Stimulated activated naive CD8-positive, alpha-beta T cell treated with anti-CD3 and anti-CD28 coated beads, Interleukin-15, Interleukin-2, amounts not matched to agents 100 U/mL and 50 U/mL, for 24 hours (primary cell): ENCODE measurements at places on chromosomes 2 and 18.

- DNase-seq: peak; percentile 6
Measured at GRCh38 chr2:58569475-58570185, 328.5 kb upstream of the FANCL start.

DNA sequence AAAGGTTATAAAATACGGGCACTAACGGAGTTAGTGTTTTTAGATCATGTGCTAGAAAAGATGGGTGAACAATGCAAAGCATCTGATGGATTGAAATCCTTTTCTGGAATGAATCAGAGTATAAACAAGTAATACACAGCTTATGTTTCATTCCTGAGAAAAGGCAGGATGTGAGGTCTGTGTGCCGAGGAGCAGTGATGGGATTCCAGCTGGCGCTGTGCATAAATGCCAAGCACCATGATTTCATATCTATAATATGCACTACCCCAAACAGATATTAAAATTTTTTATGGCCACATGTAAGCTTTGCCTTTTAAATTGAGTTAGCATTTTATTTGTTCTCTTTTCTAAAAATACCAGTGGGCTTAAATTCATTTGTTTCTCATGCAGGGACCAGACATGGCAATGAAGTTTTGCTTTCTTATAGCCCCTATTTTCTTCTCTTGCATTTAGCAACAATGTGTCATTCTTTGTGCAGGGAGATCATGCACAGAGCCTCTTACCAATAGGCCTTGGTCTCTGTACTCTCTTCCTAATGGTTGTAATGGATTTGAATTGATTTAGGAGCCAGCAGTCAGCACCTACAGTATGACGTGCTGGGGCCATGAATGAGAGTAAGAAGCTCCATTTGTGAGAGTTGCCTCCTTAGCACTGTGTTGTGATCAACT, 323.9 kb downstream of the SLC8A1 start:
- DNase-seq: no peak

- DNase-seq: no peak
Measured at GRCh38 chr2:118841450-118841827, 6.0 kb downstream of the EN1 start.

DNA sequence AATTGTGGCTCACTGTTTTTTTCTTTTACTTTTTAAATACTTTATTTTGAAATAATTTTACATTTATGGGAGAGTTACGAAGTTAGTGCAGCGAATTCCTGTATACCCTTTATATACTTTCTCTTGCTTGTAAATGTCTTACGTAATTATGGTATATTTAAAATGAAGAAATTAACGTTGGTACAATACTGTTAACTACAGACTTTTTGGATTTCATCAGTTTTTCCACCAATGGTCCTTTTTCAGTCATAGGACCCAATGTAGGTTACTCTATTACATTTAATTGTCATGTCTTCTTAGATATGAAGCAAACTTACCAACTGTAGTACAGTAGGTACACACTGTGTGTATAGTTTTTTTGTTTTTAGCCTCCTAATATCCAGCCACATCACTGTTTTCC, 76.3 kb downstream of the BOLA3 start:
- DNase-seq: no peak

- no peak for DNase-seq
Measured at GRCh38 chr2:67394734-67395133, 2.4 kb upstream of the ETAA1 start.

DNA sequence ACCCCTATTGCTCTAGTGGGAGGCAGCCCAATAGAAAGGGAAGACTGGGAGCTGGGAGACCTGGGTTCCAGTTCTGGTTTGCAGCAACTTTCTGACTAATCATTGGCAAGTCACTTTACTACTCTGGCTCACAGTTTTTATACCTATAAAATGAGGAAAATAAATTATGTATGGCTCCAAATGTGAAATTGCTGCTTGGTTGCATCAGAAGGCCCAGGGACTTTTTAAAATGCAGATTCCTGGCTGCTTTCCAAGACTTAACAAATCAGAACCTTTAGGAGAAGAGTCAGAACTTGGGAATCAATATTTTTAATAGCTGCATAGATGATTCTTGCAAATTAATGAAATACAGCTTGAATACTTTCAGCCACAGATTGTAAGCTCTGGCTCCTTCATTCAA, 943.9 kb downstream of the EPHA4 start:
- no peak for DNase-seq

GRCh38 chr2:102070058-102070642, 72.4 kb upstream of the IL1R1 start:
- DNase-seq: no peak

- DNase-seq: no peak
Measured at GRCh38 chr18:50842846-50843245, 23.0 kb upstream of the MRO start.
